ACHN (cell line): ENCODE measurements at places on chromosomes 1 and 21.

DNA sequence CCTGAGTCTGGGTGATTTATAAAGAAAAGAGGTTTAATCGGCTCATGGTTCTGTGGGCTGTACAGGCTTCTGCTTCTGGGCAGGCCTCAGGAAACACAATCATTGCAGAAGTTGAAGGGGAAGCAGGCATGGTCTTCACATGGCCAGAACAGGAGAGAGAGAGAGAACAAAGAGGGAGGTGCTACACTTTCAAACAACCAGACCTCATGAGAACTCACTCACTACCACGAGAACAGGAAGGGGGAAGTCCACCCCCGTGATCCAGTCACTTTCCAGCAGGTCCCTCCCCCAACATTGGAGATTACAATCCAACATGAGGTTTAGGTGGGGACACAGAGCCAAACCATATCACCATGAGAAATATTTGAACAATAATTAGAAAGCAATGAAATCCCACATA is 222.9 kb downstream of the FAM72C start:
- DNase-seq: no peak

DNA sequence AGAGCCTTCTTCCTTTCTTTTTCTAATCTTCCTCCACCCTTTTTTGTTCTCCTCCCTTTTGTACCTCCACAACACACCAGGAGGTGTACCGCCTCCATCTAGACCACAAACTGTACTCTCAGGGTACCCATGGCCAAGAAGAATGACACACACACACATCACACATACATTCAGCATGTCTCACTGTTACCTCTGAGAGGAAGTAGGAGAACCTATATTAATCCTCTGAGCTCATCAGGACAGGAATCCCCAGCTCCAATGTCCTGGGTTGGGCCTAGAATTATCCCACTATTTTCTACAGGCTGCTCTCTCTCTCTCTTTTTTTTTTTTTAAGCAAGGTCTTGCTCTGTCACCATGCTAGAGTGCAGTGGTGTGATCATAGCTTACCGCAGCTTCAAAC is 36.7 kb downstream of the ATP2B4 start:
- peak; percentile 87 for DNase-seq

- DNase-seq: peak; percentile 61
Measured at GRCh38 chr1:248243204-248243603, 12.0 kb downstream of the OR2M4 start.

GRCh38 chr21:25897383-25897782 is 162.6 kb downstream of the GABPA start:
- DNase-seq: no peak

DNA sequence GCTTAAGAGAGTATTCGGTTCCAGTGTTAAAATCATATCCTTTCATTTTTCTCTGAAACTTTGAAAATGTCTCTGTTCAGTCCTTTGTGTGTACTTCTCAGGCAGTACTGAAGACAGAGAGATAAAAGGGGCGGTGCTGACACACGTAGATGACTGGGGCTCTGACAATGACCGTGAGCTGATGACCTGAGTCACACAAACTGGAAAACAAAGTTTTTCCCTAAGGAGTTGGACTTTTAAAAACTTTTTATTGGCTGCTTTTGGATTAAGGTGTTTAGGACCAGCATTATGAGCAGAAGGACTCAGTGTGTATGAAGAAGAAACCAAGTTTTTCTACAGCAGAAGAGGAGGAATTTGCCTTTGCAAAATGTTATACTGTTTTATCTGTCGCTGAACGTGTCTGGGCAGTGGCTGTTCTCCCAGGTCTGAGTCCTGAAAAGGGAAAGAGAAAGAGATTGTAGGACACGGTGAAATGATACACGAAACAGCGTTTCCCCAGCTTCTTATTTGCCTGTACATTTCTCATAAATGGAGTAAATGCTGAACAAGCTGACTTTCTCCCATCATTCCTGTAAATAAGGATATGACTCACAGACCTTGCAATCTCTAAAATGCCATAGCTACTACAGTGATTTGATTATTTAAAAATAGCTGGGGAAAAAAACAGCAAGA is 51.5 kb downstream of the MAP3K7CL start:
- DNase-seq: peak; percentile 74

DNA sequence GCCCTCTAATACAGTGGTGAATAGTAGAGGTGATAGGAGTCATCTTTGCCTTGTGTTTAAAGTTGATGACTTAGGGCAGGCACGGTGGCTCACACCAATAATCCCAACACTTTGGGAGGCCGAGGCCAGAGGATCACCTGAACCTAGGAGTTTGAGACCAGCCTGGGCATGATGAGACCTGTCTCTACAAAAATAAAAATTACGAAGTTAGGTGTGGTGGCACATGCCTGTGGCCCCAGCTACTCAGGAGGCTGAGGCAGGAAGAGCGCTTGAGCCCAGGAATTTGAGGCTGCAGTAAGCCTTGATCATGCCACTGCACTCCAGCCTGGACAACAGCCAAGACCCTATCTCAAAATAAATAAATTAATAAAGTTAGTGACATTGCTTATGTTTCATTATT is 26.6 kb downstream of the CAPZA1 start:
- no peak for DNase-seq

DNA sequence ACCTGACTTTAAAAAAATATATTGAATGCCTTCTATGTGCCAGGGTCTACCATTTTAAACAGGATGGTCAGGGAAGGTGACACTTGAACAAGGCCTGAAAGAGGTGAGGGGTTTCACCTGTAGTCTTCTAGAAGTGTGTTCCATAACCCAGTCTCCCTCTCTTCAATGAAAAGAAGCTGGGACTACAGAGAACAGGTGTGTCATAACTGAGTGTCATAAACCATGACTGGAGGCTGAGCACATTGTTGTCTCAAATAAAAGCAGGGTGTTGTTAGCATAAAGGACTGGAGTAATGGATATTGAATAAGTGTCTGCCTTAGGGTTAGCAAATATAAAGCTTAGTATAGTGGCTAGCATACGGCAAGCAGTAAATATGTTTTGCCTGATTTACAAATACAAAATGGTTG is 65.4 kb downstream of the SYDE2 start:
- DNase-seq: no peak

DNA sequence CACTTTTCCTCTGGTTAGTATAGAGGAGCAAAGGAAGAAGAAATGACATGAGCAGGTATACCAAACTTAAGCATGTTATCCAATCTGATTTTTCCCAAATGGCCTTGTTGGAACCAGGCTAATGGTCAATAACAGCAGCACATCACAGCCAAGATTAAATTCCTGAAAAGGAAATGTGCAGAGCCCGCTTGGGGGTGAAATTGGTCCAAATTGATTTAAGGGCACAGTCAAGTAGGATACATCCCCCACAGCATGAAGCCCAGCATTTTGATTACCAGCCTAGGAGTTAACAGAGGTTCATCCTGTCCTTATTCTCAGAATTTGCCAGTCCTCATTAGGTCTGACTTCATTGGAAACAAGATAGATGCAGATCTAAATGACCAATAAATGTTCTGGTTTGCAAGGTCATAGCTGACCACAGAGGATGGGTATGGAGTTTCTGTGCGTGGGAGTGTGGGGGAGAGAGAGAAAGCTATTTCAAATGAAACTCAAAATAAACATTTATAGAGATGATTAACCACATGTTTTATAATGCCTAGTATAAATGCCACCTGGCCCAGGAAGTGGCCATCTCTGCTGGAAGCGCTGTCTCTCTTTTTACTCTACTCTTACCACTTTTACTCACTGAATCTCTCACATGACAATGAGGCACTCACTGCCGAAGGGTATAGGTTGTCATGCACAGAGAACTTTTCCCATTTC is 38.7 kb downstream of the RGS5 start:
- DNase-seq: no peak

GRCh38 chr21:15301736-15302135 is 236.9 kb upstream of the NRIP1 start:
- no peak for DNase-seq

- DNase-seq: no peak
Measured at GRCh38 chr1:207067665-207068064, 14.6 kb downstream of the PFKFB2 start.

DNA sequence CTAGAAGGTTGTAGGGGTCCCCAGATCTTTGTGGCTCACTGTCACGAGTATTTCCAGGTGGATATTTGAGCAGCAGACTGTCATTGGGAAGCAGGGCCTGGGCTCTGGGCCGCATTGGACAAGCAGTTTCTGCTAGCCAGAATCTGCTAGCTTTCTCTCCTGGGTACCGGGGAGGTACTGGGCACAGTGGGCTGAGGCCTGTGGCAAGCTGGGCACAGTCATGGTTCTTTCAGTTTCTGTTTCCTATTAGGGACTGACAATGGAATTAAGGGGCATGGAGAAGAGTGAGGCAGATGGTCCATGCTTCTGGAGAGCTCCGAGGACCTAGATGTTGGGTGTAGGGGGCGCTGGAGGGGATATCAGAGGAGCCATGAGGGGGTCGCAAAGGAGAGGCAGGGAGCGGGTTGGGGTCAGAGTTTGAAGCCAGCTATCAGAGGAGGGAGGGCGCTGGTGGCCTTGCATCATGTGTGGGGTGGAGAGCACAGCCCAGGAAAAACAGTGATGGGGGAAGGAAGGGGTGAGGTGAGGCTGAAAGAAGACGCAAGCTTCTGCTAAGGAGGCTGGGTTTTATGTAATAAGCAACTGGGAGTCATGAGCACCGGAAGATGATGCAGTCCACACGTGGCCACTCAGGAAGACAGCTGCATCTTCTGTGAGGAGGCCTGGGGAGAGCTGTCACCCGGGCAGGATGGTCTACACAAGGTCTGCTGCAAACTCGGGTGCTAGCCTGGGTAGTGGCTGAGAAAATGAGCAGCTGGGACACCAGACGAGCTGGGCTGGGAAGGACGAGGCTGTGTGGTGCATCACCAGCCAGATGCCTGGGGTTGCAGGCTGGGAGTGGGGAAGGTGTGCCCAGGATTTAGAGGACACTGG is 72.7 kb downstream of the IER5 start:
- no peak for DNase-seq

GRCh38 chr1:237303929-237304328 is 261.9 kb downstream of the RYR2 start:
- DNase-seq: no peak
